Cerebellum (tissue), 4 donors: ENCODE measurements at places on chromosomes 3 and 15.

DNA sequence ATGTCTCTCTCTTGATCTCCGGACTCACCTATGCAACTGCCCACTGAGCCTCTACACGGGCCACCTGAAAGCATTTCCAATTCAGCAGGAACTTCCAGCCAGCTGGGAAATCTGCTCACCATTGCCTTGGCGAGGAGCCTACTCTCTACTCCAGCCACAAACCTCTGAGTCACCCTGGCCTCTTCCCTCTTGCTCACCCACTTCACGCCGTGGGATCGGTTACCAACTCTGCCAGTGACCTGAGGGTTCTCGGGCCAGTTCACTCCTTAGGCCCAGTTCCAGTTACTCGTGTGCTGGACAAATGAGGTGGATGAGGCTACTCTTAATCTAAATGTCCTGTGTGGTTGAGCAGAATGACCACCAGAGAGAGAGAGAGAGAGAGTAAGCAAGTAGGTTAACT, 70.1 kb downstream of the CEMIP start:
- no peak for DNase-seq

DNA sequence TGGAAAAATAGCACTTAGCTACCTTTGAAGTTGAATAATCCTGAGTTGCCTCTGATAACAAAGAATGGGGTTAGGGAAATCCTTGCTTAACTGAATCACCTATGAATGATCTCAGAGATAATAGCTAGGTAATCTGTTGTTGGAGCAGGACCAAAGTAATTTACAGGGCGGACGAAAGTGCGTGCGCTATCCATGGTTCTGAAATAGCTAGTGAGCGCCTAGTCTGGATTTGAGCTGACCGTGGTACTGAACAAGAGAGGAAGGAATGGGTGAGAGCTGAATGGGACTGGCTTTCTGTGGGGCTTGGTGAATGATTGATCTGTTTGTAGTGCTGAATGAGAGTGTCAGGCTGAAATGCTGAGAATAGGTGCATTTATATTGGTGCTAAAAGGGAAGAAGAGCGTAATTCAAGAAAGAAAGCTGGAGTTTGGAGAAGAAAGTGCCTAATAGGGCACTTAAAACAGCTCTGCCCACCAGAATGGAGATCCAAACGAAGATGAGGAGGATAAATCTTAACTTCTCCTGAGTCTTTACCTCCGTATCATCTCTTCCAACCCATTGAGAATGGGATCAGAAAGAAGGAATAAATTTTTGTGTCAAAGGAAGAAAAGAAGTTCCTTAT, 10.1 kb downstream of the SCN10A start:
- no peak for DNase-seq

DNA sequence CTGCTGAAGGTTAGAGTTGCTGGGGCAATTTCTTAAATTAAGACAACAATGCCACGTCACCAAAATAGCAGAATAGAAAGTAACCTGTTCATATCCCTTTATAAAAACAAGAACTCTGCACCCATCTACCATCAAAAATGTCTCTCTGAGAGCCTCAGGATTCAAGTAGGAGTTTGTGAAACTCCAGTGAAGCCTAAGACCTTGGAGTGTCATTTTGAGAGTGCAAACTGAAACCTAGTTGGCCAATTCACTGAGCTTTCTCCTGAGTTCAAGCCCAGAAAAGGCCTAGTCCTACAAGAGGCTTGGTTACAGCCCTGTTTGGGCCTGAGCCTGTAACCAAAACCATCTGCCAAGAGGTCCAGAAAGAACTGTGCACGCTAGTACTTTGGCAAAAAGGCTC, 335.1 kb downstream of the EFHB start:
- DNase-seq: no peak

- DNase-seq: no peak
These were observed 52.5 kb upstream of the RPL32 start for GRCh38 chr3:12893852-12894251.

DNA sequence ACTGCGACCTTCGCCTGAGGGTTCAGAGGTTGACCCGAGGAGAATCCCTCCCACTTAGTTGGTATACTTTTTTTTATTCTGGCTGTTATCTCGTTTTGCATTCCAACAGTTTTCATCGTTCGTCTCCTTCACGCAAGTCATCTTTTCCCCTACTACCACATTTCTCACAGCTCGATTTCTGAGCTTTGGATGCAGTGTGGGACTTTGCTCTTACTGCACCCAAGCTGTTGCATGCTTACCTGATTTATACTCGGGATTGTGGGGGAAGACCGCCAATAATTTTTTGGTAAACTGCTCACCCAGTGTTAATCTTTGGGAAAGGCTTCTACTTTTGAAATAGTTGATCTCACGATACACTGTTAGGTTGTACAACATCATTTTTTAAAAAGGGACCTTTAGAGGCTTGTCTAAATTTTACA, 702 bp downstream of the TBC1D23 start:
- DNase-seq: no peak

GRCh38 chr15:76190751-76191538, 120.3 kb downstream of the ETFA start:
- peak; percentile 90 for DNase-seq

- peak; percentile 89 for DNase-seq
These were observed 44.5 kb downstream of the NOX5 start for GRCh38 chr15:69058830-69059556.

- no peak for DNase-seq
These were observed 1.1 kb downstream of the TM6SF1 start for GRCh38 chr15:83108266-83109219.

- DNase-seq: no peak
These were observed 218.4 kb upstream of the MLF1 start for GRCh38 chr3:158352551-158352950.

GRCh38 chr3:141996437-141996836, 120.0 kb downstream of the ATP1B3 start:
- no peak for DNase-seq
